ENCODE measurements at places on chromosomes 1 and 21.

DNA sequence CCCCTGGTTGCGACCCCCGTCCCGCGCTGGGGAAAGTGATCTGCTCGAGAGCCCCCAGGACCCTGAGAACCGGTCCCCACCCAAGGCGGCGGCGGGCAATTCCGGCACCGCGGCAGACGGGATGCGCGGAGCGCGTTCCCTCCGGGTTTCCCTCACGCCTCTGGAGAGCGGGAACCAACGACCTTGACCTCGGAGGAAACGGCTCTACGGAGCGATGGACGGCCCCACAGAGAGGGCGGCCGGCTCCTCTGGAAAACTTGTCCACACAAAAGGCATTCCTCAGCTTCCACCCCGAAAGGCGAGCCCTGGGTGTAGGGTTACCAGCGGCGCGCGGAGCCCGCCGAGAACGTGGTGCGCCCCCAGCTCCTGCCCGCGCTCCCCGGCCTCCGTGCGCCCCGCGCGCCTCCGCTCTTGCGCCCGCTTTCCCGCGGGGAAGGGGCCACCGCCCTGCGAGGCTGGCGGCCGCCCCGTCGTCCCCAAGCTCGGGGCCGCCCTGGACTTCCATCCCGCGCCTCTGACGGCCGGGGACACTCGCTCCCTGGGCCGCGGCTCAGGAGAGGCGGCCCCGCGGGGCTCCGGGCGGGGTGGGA is 391 bp upstream of the KIAA1614 start:
- peak; percentile 76 for DNase-seq

GRCh38 chr1:5971471-5972197 is 20.6 kb downstream of the NPHP4 start:
- DNase-seq = no peak

GRCh38 chr21:42190486-42190863 is 28.5 kb upstream of the ABCG1 start:
- no peak for DNase-seq

- peak; percentile 19 for DNase-seq
Observed at GRCh38 chr1:96362623-96363022, 359.0 kb upstream of the PTBP2 start.

DNA sequence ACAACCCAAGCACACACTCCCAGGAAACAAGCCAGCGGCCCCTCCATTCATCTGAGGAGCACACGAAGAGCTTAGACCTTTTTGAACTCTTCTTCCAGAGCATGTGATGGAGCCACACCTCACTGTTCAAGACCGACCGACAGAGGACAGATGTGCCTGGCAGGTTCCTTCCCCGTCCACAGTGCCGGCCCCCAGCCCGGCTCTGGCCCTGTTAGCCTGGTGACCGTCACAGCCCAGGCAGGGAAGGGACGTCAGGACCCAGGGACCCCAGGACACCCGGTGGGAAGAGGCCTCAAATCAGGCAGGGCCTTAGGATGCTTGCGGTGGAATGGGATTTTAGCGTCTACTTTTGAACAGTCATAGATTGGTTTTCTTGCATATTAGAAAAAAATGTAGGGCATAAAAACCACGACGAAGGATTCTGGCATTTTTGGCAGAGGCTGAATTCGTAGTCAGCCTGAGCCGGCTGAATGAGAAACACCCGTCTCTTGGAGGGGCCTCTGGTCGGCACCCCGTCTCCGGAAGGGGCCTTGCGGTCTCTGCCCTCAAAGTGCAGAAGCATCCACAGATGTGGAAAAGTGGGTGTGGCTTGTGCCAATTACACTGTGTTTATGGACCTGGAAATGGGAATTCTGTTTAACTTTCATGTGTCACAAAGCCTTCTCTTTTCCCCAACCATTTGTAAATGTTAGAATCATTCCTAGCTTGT is 79.3 kb downstream of the SIK1 start:
- DNase-seq = no peak

DNA sequence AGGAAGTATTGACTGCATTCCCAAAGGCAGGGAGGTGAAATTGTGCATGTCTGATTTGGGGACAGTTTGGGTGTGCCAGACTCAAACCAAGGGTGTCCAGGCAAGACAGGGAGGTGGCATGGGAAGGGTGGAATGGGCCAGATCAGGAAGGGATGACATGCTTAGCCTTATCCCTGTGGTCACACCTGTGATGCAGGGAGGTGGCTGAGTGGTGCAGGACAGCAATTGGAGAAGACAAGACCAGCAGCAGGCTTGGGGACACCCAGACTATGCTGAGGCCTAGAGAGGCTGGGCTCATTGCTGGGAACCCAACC is 4.0 kb downstream of the FOXO6 start:
- DNase-seq = no peak

Data from SJCRH30 (cell line).